ENCODE measurements at places on chromosomes 13 and 19. TPM values are rescaled to one million over a fixed set of nuclear protein-coding genes. Genes with fewer than 3 reads are reported as not detected.

The CNN1 gene
- 8.2 TPM for polyA plus RNA-seq

The MTUS2 gene
- 0.65 TPM for polyA plus RNA-seq

The CEACAM16 gene
- not detected for polyA plus RNA-seq

The PCCA gene
- 39.3 TPM for polyA plus RNA-seq

The SULT2B1 gene
- polyA plus RNA-seq, result 3.0 TPM

The DOCK6 gene
- polyA plus RNA-seq, result 111 TPM

- H3K4me3 ChIP-seq, result no peak overlapping the region
- no peak for DNase-seq
- H3K27me3 ChIP-seq, result peaks cover 73% of the 10 kb centered on the region
- no peaks in the 10 kb centered on the region for H3K36me3 ChIP-seq
- H3K4me1 ChIP-seq, result no peaks in the 10 kb centered on the region
Measured at GRCh38 chr19:19209372-19209771, 2.4 kb upstream of the NCAN start.

- H3K27me3 ChIP-seq, result no peaks in the 10 kb centered on the region
- no peak overlapping the region for H3K27ac ChIP-seq
- no peak for DNase-seq
- H3K4me1 ChIP-seq, result no peaks in the 10 kb centered on the region
- no peak overlapping the region for H3K4me3 ChIP-seq
Measured at GRCh38 chr13:73991884-73992283, 142.3 kb downstream of the KLF12 start.

GRCh38 chr19:5237939-5238480 is 102.6 kb downstream of the PTPRS start:
- no peaks in the 10 kb centered on the region for H3K36me3 ChIP-seq
- no peak overlapping the region for H3K27ac ChIP-seq
- H3K4me3 ChIP-seq, result no peak overlapping the region
- H3K27me3 ChIP-seq, result no peaks in the 10 kb centered on the region
- no peak for DNase-seq
- no peaks in the 10 kb centered on the region for H3K4me1 ChIP-seq

DNA sequence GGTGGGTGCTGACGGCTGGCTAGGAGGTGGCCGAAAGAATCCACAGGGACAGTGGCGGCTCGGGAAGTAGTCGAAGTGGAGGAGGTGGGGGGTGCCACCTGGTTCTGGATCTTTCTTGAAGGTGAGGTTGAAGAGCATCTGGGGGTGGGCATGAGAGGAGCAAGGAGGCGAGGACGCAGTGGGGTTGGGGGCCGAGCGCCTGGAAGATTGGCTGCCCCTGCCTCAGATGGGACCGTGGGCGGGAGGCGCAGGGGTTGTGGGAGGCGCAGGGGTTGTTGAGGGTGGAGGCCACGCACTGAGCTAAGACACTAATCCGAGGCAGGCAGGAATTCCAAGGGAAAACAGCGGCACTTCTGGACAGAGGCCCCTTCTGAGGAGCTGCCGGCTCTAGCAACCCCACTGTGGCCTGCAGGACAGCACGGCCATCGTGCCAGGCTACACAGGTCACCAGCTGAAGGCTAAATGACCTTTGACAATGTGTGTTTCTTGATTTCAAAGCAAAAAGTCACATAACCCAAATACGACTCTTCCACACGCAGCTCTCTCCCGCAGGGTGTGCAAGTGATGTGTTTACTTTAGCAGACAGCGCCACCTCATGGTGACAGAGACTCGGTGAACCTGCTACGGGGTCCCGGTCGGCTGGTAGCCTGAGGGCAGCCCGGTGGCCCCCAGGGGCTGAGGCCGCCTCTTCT is 44.1 kb upstream of the RANBP3 start:
- peaks cover 17% of the 10 kb centered on the region for H3K36me3 ChIP-seq
- H3K27me3 ChIP-seq, result no peaks in the 10 kb centered on the region
- DNase-seq, result peak; percentile 86
- H3K27ac ChIP-seq, result no peak overlapping the region
- no peak overlapping the region for H3K4me3 ChIP-seq

DNA sequence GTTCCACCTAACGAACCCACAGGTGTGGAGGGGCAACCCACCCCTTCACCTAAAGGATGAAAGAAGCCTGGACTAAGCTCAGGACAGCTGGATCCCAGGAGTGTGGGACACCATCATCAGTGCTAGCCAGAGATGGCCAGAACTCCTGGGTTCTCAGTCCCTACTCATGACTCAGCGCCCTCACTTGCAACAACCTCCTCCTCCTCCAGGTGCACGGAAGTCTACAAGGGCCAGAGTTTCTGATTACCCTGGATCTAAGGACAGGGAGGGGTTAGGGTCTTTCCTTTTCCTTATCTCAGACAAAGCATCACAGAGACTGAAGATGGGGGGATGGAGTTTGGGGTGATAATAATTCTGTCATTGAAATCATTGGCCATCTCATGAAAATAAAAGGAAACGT is 8.0 kb downstream of the TULP2 start:
- DNase-seq, result no peak
- H3K4me1 ChIP-seq, result peaks cover 5% of the 10 kb centered on the region
- H3K27me3 ChIP-seq, result no peaks in the 10 kb centered on the region
- no peak overlapping the region for H3K27ac ChIP-seq
- no peaks in the 10 kb centered on the region for H3K36me3 ChIP-seq
- no peak overlapping the region for H3K4me3 ChIP-seq

DNA sequence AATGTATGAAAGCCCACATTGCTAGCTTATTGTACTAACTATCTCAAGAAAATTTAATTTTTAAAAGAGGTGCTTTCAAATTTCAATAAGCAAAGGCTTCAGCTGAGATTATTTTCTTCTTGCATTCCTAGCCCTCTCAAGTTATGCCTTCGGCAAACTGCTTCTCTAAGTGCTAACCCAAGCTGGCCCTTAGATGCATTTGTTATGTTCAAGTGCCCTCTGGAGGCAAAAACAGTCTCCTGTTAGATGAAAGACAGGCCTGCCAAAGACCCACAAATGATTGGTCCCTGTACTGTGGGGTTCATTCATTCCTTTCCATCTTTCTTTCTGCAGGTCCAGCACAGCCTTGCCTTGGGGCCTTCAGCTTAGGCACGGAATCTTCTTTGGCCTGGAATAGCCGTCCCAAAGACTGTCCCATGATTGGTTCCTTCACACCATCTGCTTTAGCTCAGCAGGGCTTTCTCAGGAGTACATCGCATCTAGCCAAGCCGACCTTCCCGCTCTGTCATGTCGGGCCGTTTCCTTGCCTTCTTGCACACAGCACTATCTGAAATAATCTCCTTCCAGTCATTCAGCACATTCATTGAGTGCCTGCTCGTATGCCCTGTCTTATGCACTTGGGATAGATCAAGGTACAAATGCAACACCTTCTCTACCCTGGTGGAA is 26.4 kb upstream of the TPTE2 start:
- DNase-seq, result no peak
- no peaks in the 10 kb centered on the region for H3K36me3 ChIP-seq
- no peaks in the 10 kb centered on the region for H3K27me3 ChIP-seq
- H3K27ac ChIP-seq, result no peak overlapping the region
- no peak overlapping the region for H3K4me3 ChIP-seq

DNA sequence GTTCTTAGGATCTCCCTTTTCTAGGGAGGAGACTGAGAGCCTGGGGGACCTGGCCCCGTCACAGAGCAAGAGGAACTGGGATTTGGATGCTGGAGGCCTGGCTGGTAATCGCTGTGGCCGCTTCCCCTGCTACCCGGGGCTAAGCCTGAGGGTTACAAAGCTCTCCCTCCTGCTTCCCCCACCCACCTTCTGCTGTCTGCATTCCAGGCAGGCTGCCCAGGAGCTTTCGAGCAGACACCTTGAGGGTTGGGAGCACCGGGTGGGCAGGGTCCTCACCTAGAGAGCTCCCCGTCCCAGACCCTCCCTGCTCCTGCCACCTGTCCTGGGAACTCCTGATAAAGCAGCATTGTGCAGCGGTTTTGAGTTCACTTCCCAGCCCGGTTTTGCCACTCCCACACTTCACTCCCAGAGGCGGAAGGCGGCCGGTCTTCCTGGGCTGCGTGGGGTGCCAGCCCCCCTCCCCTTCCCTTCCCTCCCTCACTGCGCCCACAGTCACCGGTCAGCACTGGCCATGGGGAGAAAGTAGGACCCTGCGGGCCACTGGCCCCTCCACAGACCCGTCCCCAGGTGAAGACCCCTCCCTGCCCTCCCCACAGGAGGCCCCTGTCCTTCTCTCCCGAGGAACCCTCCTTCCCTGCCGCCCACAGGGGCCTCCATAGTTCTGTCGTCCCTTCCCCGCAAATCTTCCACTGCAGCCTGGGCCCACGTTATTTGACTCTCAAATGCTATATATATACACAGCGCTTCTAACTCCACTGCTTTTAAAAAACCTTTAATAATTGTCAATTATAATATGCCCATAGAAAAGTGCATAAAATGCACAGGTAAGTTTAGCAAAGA is 8.1 kb downstream of the PAK4 start:
- H3K27me3 ChIP-seq, result no peaks in the 10 kb centered on the region
- no peak for DNase-seq
- H3K4me3 ChIP-seq, result no peak overlapping the region
- H3K36me3 ChIP-seq, result no peaks in the 10 kb centered on the region

DNA sequence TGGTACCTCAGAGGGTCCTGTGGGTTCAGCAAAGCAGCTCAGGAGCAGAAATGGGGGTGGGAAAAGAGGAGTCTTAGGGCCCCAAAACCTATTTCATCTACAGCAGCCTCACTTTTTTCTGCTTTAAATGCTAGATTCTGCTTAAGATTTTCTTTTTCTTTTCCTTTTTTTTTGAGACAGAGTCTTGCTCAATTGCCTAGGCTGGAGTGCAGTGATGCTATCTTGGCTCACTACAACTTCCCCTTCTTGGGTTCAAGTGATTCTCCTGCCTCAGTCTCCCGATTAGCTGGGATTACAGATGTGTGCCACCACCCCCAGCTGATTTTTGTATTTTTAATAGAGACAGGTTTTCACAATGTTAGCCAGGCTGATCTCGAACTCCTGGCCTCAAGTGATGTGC is 30.7 kb upstream of the WDFY2 start:
- no peaks in the 10 kb centered on the region for H3K27me3 ChIP-seq
- H3K4me1 ChIP-seq, result no peaks in the 10 kb centered on the region
- no peak overlapping the region for H3K4me3 ChIP-seq
- H3K36me3 ChIP-seq, result no peaks in the 10 kb centered on the region
- H3K27ac ChIP-seq, result no peak overlapping the region

DNA sequence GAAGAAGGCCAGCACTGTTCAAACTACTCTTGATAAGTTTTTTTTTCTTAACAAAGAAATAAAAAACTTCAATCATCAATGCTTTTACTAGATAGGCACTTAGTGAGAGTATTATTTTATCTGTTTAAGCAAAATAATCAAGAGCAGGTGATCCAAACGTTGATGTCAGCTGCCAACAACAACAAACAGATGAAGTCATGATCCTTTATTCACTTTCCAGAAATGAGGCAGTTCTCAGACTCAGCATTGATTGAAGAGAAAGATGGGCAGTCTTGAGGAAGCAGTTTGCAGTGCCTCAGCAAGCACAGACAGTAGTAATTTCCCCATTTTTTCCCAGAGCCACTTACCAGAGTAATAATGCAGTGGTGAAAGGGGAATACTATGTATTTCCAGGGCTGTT is 38.4 kb upstream of the CSNK1A1L start:
- no peak for DNase-seq
- no peaks in the 10 kb centered on the region for H3K27me3 ChIP-seq
- H3K4me1 ChIP-seq, result no peaks in the 10 kb centered on the region
- no peaks in the 10 kb centered on the region for H3K36me3 ChIP-seq

- no peaks in the 10 kb centered on the region for H3K27me3 ChIP-seq
- H3K36me3 ChIP-seq, result no peaks in the 10 kb centered on the region
- H3K4me1 ChIP-seq, result no peaks in the 10 kb centered on the region
Measured at GRCh38 chr13:49810567-49811526, 18.4 kb upstream of the KPNA3 start.

GRCh38 chr13:36337938-36338641 is 8.1 kb downstream of the SPART start:
- peaks cover 49% of the 10 kb centered on the region for H3K4me1 ChIP-seq
- no peak for DNase-seq
- no peaks in the 10 kb centered on the region for H3K36me3 ChIP-seq
- no peak overlapping the region for H3K27ac ChIP-seq
- no peak overlapping the region for H3K4me3 ChIP-seq
